Activated T-cell treated with anti-CD3 and anti-CD28 coated beads for 48 hours (primary cell): ENCODE measurements at places on chromosomes 7 and 10.

- no peak for DNase-seq
Observed at GRCh38 chr7:22551768-22552513, 52.0 kb upstream of the STEAP1B start.

DNA sequence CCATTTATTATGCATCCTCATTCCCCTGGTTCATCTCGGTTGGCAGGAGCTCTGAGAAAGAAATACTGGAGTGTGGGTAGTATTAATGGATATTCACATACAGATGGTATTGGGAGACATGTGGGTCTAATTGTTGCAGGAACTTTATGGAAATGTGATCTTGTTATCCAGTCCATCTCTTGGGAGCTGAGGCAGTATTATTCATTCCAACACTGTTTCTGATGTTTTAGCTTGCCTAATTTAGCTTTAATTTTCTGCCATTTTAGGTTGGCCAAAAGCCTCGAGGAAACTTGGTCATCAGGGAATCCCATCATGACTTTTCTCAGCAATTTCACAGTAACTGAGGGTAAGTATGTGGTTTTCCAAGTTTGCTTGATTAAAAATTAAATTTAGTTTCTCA, 125.7 kb downstream of the ABCA13 start:
- no peak for DNase-seq

GRCh38 chr10:99325281-99325680, 3.9 kb upstream of the CNNM1 start:
- no peak for DNase-seq

DNA sequence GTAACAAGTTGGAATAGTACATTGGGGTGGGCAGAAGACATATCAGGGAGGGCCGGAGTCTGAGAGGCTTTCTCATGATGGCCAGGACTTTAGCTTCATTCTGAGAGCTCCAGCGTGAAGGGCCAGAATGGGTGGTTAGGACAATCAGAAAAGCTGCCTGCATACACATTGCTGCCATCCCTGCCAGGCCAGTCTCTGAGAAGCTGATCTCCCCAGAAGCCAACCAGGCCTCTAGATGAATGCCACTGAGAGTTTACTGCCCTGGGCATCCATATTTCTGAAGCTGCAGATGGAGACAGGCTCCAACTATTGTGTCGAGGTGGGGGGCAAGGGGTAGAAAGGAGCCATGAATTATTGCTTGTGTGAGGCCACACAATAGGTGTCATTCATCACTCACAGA, 32.0 kb upstream of the ARHGAP22 start:
- DNase-seq: no peak

- no peak for DNase-seq
Observed at GRCh38 chr7:143250822-143251221, 12.4 kb upstream of the GSTK1 start.

DNA sequence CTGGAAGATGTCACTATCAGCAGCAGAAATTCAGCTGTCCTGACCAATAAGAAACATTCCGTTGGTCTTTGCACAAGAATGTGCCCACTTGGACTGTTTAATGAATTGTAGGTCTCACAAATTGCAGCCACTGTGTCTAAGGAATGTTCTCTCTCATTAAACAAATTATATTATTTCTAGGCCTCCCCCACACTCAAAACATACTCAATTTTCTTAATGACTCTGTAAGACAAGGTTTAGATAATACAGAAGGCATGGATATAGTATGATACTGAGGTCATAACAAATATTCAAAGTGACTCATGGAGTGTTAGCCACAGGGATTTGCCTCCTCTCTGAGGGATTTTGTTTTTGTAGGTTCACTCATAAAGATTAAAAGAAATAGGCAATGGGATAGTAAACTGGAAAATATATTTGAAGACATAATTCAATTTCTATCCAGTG, 197.5 kb downstream of the PTN start:
- no peak for DNase-seq

DNA sequence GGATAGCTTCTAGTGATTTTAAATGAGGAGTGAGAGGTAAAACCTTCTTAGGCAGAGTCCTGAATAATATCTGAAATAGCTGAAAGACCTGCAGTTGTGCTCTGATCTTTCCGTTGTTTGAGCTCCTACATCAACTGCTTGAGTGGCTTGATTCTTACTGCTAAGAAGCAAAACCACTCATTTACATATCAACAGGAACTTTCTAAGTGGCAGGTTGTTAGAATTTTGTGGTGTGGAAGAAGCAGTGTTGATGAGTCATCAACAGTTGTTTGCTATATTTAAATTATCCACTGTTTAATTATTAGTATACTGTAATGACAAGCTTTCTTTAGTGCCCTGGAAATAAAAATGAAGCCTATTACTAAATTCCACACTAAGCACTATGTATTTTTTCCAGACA, 689.5 kb downstream of the DNAJB9 start:
- DNase-seq: no peak

DNA sequence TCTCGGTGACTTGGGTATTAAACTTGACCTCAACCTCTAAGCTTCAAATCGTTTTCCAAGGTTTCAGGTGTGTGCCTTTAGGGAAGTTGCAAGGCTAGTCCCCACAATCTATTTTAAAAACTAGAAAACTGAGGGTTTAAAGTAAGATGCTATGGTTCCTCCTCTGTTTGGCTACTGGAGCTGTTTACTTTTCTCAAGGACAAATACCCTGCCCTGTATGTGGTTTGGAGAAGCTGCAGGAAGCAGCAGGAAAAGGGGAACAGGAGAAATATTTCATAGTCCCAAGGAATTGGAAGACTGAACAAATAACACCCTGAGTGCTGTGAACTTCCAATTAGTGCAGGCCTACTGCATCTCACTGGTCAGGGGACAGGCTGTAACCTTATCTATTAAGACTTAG, 135.9 kb downstream of the NRP1 start:
- no peak for DNase-seq

GRCh38 chr10:42975005-42975493, 101.8 kb upstream of the RET start:
- no peak for DNase-seq

DNA sequence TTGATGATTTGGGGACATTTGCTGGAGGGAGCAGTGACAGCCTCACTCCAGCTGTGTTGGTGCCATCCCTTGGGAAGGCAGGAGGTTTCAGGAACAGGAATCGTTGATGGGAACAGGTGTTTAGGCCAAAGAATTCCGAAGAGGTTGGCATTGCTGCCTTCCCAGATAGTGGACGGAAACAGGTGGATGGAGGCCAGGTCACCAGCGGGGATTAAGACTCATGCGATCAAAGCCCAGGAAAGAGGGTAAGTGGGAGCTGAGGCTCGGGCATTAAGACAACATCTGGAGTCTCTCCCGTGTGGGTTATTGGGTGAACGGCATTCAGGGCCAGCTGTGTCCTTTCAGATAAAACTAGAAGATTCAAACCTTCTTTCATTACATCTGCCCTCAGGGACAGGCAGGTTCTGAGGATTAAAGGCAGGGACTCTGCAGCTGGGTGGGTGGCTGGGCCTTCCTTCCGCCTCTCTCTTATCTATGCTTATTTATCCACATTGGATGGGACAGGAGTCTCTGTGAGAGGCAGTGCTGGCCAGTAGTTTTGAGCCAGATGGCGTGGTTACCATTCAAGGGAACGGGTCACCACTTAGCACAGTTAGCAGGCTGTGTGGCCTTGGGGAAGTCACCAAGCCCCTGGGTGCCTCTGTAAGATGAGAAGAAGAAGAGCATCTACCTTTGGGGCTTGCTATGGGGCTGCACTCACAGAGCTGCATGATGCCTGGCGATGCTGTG, 67.6 kb downstream of the INSIG1 start:
- DNase-seq: no peak
